ENCODE measurements at places on chromosomes 2 and 18. TPM values are rescaled to one million over a fixed set of nuclear protein-coding genes. Genes with fewer than 3 reads are reported as not detected.

DNA sequence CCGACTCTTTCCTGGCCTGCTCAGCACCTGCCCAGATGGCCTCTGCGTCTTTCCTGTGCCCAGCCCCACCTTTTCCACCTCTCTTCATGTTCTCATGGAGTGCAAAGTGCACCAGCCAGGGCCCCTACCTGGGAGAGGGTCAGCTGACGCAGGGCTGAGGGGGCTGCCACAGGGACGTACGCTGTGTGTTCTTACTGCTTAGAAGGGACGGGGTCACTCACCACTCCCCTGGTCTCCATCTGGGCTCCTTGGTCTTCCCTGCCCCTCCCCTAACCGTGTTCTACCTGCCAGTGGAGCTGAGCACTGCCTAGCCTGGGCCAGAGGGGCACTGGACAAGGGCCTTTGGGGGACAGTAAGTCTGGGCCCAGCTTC is 8.6 kb downstream of the ERFE start:
- no peak for DNase-seq

GRCh38 chr18:22325396-22325795 is 92.3 kb downstream of the CTAGE1 start:
- DNase-seq = no peak

DNA sequence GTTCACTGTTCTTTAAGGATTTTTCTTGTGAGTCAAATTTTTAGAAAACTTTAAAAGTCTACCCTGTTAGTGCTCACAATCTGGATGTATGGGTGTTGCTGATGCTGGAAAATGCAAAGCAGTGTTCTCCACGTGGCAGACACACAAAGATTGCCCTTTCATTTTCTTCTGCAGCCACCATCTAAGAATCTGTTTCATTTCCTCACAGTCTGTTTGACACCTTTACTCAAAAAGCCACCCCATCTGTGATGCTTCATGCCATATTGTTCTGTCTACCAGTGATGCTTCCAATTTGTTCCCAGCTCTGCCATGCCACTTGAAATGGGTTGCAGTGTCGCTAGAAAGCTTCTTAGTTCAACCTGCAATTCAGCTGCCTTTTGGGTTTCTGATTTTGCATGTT is 464.2 kb upstream of the UBE2E3 start:
- no peak for DNase-seq

- DNase-seq = no peak
Measured at GRCh38 chr2:201574766-201575165, 68.5 kb downstream of the TMEM237 start.

GRCh38 chr2:113089916-113090315 is 22.1 kb downstream of the IL1F10 start:
- peak; percentile 64 for DNase-seq

- DNase-seq = peak; percentile 40
Measured at GRCh38 chr18:5237083-5237722, 40.1 kb upstream of the AKAIN1 start.

- no peak for DNase-seq
Measured at GRCh38 chr18:31512203-31512764, 14.3 kb downstream of the DSG2 start.

DNA sequence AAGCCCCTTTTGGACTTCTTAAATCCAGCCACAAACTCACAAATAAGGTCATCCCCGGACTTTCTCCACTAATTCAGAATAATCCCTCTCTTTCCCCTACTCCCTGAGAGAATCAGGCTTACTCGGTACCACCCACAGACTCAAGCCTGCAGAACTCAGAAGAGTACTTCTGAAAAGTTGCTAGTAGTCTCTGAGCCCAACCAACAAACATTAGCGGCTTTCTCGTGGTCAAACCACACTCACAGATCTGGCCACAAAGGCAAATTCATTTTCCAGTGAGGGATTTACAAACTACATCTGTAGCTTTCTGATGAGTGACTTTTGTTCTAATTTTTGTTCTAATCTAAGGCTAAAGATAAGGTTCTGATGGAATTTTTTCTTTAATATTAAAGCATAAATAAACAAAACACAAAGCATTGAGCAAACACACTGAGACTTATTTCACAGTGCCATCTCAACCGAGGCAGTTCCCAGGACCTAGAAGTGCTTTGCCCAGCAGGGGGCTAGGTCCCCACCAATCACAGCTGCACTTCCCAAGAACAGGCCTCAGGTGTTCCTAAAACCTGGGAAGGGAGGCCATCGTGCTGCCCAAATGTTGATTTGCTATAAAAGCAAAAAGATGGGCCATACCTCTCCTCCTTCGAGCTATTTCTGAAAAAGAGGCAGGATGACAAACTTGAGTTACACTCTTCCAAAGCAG is 110.7 kb downstream of the COLEC12 start:
- DNase-seq = peak; percentile 46

GRCh38 chr2:2587354-2587753 is 256.3 kb upstream of the MYT1L start:
- DNase-seq = no peak

- no peak for DNase-seq
Measured at GRCh38 chr18:25310045-25310444, 41.9 kb downstream of the ZNF521 start.

GRCh38 chr2:55416786-55417568 is 2.7 kb downstream of the CCDC88A start:
- no peak for DNase-seq

GRCh38 chr2:31296641-31297287 is 62.8 kb downstream of the EHD3 start:
- DNase-seq = no peak

DNA sequence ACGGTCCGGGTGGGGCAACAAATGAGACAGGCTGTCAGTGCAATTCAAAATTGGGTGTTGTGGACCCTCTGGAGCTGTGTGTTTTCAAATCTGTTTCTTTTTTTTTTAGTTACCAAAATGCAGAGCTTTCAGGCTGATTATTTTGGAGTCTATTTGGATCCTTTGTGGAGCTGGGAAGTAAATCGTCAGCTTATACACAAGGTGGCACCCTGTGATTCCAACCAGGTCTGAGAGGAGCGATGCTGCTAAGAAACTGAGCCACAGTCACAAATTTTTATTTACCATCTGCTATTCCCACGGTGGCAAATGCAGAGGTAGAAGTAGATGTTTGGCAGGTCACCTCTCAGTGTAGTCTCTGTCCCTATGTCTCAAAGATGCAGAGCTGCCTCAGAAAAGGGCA is 3.8 kb upstream of the EPC2 start:
- DNase-seq = no peak

DNA sequence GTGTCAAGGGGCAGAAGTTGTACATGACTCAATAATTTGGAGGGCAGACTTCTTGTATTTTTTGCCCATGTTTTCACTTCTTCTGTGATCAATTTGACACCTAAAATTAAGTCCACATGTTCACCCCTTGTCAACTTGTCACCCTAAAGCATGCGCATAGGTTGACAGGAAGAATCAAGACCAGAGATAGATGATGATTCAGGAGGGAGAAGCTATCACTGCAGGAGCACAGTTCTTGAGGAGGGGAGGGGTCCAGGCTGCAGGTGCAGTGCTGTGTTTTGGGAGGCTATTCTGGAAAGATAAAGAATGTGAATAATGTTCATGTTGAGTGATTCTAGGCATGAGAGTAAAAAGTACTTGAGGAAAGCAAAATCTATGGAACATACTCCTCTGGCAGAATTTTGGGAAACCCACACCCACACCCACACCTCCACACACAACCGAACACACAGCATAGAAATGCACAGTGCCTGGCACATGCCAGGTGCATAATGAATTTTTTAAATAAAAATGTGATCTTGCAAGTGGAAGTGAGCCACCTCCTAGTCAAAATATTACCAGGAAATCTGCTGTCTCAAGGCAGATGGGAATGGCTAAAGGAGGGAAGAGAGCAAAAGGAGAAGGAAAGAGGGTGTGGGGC is 249.2 kb upstream of the MEX3C start:
- no peak for DNase-seq

DNA sequence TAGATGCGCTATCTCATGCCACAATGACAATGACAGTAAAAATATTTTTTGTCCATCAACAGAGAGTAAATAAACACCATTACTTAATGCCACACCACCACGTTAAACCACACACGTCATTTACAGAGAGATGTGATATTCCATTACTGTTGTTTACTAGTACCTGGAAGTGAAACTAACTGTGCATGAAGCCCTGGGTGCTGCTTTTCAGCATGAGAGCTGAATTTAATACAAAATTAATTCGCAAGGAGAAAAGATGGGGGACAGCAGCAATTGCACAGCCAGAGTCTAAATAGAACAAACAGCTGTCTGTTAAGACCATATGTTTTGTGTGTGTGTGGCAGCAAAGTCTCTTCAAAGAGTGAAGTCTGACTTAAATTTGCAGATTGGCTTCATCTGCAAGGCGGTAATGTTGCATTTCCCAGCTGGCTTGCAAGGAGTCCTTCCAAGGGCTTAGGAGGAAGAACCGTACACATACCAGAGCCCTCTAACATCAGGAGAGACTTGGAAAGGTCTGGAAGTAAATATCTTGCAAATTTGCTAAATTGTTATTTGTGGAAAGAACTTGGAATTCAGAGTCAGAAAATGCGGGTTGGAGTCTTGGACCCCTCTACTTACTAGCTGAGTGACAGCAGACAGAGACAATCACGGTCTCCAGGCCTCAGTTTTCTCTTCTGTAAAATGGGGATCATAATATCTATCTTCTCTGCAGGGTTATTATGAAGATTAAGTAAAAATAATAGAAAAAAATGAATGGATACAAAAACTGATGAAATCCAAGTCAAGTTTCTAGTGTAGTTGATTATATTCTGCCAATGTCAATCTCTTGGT is 127.6 kb downstream of the ALPK2 start:
- DNase-seq = no peak

DNA sequence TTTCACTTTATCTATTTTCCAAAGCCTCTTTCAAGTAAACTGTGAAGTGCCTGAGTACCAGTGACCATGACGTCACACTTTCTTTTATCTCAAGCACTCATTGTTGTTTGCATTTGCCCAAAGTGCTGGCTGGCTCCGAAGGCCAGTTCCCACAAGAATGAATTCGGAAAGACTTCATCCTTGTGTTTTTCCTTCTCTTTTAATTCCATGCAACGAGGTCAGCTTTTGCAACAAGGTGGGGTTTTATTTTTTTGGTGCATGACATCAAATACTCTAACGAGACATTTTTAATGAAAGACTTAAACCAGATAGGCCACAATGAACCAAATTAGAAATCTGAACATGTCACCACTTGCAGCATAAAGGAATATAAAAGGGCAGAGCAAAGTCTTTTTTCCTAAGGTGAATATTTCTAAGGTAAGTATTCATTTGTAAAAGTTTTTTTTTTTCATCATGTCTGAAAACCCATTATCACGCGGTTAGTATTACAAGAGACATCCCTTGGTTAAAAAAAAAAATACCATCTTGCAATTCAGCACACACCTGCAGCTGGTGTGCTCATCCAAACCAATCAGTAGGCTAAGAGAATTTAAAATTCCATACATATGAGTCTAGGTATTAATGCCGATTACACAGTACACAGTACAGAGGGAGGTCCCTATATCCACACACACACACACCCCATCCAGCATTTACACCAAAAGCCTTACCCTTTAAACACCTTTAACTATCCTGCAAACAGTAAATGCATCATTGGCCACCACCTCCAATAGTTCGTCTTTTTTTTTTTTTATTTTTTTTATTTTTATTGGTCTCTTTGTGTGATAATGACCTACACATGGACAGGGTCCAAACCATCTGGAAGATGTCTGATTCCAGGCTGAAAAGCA is 2.3 kb downstream of the ARL4C start:
- peak; percentile 60 for DNase-seq

DNA sequence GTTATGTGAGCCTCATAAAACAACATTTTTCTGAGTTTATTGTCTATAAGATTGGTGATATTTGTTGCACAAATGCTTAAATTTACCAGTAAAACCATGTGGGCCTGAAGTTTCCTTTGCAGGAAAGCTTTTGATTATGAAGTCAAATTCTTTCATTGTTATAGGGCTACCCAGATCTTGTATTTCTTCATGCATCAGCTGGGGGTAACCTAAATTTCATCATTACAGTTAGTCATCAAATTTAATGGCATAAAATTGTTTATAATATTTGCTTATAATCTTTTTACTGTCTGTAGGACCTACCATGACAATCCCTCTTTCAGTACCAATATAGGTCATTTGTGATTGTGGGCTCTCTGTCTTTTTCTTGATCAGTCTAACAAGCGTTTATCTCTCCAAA is 47.8 kb downstream of the SMAD2 start:
- no peak for DNase-seq

DNA sequence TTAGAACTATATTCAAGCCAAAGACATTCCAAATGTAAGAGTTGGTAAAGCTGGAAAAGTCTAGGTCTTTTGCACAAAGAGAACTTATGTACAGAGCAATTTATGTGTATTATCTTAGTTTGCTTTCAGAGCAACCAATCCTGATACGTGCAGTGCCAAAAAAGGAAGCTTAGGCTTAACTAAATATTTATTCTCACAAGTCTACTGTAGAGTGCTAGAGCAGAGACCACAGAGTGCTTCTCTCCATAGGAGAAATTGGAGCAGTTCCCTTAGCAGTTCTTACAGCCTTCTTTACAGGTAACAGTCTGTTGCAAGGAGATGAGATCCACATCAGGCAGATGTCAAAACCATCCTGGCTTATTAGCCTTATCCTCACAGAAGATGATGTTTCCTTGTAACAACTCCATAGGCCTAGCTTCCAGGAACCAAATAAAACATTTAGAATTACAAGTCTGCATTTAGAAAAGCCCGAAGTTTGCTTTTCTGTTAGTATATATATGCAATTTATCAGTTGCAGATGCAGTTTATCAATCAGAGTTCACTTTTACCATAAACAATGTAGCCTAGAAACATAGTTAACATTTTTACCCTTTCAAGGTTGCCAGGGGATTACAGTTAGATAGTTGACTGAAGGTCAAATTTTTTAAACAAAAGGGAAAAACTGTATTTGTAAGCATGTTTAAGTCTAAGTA is 250.6 kb upstream of the KCNJ3 start:
- no peak for DNase-seq

DNA sequence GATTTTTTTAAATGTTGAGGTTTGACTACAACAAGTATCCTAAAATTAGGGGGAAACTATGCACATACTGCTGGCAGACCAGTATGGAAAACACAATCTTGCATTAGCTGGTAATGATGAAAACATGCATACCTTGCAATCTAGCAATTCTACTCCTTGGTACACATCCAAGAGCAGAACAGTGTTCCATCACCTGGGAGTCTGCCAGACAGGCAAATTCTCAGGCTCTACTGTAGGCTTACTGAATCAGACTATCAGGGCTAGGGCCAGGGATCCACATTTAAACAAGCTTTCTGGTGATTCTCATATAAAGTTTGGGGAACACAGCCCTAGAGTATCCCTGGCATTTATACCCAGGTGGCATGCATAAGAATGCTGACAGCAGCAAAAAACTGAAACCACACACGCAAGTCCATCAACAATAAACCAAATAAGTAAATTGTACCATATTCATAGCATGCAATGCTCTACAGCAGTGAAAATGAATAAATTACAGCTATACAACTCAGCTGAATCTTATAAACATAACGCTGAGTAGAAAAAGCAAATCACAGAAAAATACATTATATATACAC is 13.6 kb downstream of the CDH2 start:
- no peak for DNase-seq

The ACYP2 gene
- total RNA-seq = 9.9 TPM

The IL18RAP gene
- 14.9 TPM for total RNA-seq

The LYPD6 gene
- total RNA-seq = not detected

The IL36B gene
- total RNA-seq = not detected

The KHK gene
- 8.0 TPM for total RNA-seq

The AFF3 gene
- total RNA-seq = 0.55 TPM

The YIPF4 gene
- 30.9 TPM for total RNA-seq

The REG3A gene
- not detected for total RNA-seq

The DPP10 gene
- total RNA-seq = not detected

The SNRPD1 gene
- total RNA-seq = 110 TPM

The RND3 gene
- not detected for total RNA-seq

Measured in activated CD8-positive, alpha-beta memory T cell treated with anti-CD3 and anti-CD28 coated beads, Interleukin-2, amount 10 ng/mL, durations not matched to agents 7 days and 5 days (primary cell).